Stimulated activated naive CD4-positive, alpha-beta T cell treated with Interleukin-2 at 50 U/mL for 16 hours (primary cell): ENCODE measurements at places on chromosomes 7 and 10.

- DNase-seq = no peak
Observed at GRCh38 chr10:1465418-1465911, 271.9 kb downstream of the ADARB2 start.

DNA sequence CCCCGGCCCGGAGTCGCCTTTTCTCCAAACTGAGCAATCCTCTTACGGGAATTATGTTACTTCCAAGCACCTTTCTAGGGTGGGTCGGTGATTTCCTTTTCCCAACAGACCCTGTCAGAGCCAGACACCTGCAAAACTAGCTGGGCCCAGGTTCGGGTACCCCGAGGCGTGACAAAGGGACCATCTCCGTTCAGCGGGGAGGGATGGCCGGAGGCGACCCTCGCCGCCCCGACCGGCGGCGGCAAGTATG, 445 bp downstream of the PPA1 start:
- no peak for DNase-seq

DNA sequence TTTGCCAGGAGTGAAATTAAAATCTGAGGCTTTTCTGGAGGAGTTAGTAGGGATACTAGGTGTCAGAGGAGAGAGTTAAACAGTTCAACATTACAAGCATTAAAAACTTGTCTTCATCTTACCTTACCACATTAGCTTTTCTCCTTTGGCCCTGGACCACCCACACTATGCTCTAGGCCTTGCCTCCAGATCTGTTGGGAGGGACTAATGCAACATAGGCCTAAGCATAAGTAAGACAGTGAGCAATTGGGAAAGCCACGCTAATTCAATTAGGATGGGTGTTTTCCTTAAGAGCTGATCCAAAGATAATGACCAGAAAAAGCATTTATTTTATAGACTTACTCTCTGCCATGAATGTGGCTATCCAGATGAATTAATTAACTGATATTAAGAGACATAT, 158.9 kb downstream of the ELMO1 start:
- DNase-seq = no peak

- DNase-seq = no peak
Observed at GRCh38 chr10:102704915-102705314, 9.3 kb downstream of the ARL3 start.

GRCh38 chr7:151917791-151918509, 38.3 kb upstream of the GALNTL5 start:
- no peak for DNase-seq

- no peak for DNase-seq
Observed at GRCh38 chr10:47067949-47068940, 157.0 kb downstream of the PTPN20 start.

DNA sequence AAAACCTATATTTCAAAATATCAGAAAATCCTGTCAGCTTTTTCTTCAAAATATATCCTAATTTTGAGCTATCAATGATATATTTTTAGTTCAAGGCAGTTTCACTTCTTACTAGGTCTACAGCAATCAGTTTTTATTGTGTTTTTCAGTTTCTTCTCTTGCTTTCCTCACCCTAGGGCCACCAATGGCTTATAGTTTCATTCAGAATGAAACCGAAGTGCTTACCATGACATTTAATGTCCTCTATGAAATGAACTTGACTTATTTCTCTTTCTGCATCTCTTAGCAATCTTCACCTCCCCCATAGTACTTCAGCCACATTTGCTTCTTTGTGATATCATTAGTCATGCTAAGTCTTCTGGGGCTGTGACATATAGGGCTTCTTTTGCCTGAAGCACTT, 100.3 kb downstream of the ARL5B start:
- no peak for DNase-seq

- no peak for DNase-seq
Observed at GRCh38 chr7:17402628-17403278, 104.3 kb downstream of the AHR start.

GRCh38 chr7:72123913-72124312, 288.2 kb downstream of the CALN1 start:
- no peak for DNase-seq

DNA sequence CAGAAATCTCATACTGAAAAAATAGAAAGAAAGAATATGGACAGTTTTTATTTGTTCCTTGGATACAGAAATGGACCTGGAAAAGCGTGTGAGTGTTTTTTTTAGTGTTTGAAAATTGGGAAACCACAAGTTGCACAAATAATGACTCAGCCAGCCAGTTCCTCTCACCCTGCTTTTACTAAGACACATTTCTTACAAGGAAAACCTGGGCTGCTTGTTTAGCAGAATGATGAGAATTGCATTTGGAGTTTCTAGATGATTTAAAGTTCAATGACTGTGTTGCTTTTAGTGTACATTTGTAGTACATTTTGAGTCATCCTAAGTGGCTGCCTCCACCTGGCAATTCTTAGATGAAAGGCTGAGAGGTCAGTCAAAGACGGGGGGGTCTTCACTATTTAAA, 218.7 kb downstream of the ABCA13 start:
- no peak for DNase-seq

DNA sequence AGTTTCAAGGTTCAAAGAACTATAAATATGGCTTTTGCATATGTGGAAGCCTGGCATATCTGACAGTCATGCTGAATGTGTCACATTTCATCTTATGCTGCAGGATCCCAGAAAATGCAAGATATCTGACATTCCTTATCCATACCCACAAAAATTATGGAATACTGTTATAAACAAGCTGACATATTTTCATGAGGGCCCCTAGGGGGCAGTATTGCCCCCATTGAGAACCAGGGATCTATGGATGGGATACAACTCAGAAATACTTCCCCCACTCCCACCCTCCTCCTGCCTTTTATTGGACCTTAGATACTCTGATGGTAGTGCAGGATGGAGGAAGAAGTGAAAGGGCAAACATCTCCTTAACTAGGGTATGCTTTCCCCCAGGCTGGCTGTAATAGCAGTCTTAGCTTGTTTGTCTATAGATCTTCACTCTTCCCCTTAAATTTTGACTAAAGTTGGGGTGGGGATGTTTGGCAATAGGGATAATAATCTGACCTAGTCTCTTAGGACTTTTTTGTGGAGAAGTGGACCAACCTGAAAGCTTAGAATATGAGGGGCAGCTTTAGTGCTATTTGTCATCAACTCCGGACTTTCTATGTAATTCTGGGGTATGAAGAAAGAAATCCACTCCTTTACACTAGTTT, 3.5 kb upstream of the GNGT1 start:
- DNase-seq = no peak

GRCh38 chr10:20892011-20892585, 5.0 kb downstream of the NEBL start:
- DNase-seq = no peak

DNA sequence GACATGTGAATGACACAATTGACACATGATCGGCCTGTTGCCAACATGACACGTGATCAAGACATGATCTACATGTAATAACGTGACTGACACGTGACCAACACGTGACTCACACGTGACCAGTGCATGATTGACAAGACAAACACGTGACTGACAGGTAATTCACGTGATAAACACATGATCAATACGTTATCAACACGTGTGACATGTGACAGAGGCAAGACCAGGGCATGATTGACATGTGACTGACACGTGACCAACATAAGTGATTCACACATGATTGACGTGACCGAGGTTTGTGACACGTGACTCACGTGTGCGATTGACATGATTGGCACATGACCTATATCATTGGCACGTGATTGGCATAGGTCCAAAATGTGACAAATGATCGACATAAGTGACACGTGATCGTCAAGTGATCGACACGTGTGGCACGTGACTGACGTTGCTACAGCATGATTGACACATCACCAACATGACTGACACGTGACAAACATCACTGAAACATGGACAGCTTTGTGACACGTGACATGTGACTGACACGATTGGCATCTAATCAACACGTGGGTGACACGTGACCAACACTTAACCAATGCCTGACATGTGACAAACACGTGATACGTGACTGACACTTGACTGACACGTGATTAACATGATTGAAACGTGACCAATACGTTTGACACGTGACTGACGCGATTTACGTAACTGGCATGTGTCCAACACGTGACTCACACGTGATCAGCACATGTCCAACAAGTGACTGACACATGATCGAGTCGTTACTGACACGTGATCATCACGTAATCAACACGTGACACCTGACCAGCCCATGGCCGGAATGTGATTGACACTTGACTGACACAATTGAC, 23.0 kb downstream of the CRPPA start:
- no peak for DNase-seq

DNA sequence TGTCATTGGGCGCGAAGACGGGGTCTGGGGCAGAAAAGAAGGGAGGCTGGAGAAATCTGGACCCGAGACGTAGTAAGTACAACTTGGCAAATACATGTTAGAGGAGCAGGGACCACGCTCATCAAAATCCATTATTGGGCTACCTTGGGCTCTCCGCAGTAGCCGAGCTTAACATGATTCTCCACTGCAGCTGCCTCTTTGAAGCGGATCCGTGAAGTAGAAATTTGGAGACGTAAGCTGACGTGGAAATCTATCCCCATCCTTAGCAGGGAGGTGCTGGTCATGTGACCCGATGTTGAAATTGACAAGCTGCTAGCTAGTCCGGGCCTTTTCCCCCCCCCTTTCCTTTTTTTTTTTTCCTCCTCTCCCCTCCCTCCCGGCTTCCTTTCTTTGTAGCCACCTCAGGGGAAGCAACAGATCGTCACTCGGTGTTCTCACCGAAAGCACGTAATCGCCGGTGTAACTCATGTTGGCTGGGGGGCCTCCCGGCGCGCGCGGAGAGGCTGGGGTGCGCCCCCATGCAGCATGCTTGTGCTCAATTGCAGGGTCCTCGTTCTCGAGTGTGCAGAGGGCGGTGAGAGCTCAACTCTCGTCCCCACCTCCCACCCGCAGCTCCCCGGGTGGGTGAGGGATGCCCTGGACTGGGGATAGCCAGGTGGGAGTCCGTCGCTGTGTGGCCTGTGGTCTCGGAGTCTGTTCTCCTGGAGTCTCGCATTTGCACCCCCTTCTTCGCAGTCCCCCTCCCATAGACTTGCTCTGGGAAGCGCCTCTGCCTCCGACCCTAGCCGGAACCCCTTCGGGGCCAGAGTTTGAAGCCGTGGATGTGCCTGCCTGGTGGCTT, at the start of gene HOXA11:
Gene HOXA11, minus strand, starts transcription at position 220 of the 841 bp plus-strand sequence. Its CDS starts 88 bp downstream, at position 132.
- DNase-seq = no peak

GRCh38 chr10:116017405-116017804, 255.6 kb downstream of the GFRA1 start:
- DNase-seq = no peak

DNA sequence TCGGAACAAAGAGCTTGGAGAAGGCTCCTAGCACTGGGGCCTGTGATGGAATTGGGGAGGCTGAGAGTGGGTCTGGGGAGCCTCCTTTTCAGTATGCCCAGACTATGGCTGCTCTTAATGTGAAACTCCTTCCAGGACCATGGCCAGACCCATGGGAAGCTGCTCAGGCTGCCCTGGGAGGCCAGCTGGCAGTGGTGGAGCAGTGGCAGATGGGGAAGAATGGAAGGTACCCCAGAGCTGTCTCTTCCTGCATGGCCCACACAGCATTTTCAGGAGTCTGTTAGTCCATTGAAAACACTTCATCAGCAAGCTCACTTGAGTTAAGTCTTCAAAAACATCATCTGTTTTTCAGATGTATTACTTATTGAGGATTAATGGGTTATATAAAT, 18.5 kb downstream of the NACAD start:
- no peak for DNase-seq

GRCh38 chr10:46223064-46223480, 63.7 kb upstream of the ANTXRL start:
- DNase-seq = no peak

- DNase-seq = no peak
Observed at GRCh38 chr7:151271699-151272355, 23.3 kb upstream of the SMARCD3 start.

DNA sequence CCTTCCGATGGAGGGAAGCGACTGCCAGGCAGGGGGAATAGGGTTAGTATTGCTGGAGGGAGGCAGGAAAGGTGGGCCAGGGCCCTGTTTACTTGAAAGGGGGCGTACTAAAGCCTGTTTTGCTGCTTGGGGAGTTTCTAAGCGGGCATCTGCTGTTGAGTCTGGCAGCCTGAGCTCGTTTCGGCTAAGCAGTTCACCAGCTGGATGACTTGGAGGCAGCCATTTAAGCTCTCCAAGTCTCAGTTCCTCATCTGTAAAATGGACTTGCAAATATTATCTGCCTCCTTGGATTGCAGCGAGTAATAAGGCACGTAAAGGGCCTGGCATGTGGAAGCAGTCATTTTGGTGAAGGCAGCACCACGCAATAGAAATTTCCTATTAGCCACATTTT, 44.0 kb downstream of the LDB3 start:
- no peak for DNase-seq

DNA sequence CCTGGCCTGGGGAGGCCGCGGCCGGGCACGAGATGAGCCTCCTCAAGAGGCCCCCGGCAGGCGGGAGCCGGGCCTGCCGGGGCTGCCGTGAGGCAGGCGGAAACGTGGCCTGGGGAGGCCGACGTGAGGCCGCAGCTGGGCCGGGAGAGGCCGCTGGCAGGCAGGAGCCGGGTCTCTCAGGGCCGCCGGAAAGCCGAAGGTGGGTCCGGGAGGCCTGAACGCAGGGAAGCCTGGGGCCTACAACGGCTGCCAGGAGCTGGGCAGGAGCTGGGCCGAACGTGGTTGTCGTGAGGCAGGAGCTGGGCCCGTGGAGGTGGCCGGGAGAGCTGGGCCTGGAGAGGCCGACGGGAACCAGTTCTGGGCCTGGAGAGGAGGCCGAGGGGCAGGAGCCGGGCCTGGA, 171.9 kb downstream of the TPST1 start:
- DNase-seq = no peak

DNA sequence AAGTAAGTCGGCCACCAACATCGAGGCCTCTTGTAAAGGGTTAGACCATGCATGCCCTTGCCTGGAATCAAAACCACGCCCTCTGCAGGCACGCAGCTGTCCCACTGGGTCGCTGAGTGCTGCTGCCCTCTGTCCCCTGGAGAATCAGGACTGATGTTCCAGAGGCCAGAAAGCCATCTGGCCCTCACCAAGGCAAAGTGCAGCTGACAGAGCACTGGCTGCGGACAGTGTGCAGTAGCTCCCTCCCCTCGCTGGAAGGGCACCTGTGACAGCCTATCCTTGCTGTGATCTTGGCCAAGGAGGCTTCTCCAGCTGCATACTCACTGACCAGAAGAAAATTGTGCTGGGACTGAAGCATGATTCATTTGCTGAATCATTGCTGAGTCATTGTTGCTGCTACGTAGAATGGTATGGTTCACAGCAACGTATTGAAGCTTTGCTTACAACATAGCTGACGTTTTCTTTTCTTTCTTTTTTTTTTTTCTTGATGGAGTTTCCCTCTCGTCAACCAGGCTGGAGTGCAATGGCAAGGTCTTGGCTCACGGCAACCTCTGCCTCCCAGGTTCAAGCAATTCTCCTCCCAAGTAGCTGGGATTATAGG, 30.4 kb downstream of the DDC start:
- no peak for DNase-seq

GRCh38 chr10:15027741-15028140, 16.0 kb upstream of the OLAH start:
- DNase-seq = no peak

- DNase-seq = no peak
Observed at GRCh38 chr10:110995301-110995700, 75.9 kb downstream of the SHOC2 start.

DNA sequence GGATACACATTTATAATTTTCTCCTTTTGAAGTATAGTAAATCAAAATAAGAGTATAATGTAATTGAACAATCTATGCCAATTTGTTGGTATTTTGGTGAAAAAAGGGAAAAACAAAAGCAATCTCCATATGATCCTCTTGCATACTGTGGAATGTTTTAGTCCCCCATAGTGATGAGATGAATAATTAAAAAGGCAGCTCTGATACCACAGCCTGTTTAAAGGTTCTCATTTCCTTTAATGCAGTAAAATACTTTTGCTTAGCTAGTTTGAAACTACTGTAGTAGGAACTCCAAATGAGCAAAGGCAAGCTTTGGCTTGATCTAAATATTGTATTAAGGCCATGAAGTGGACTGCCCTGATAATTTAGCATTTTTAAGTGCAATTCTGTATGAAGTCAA, 77.6 kb downstream of the VTI1A start:
- DNase-seq = no peak
